ENCODE measurements at places on chromosomes 4 and X. TPM values are rescaled to one million over a fixed set of nuclear protein-coding genes. Genes with fewer than 3 reads are reported as not detected.

Gene MAGEA2B
- not detected for total RNA-seq

Gene FAM13A
- 5.4 TPM for total RNA-seq

Gene MAGEC1
- not detected for total RNA-seq

Gene GYPA
- not detected for total RNA-seq

Gene ASMT
- 0.28 TPM for total RNA-seq

Gene RPS6KA3
- 50.6 TPM for total RNA-seq

Gene CYLC1
- not detected for total RNA-seq

Gene CLTRN
- 1.2 TPM for total RNA-seq

Gene GRIA3
- not detected for total RNA-seq

Gene TMPRSS11A
- total RNA-seq, result not detected

Gene KCNIP4
- total RNA-seq, result not detected

Gene PDZD4
- 3.6 TPM for total RNA-seq

Gene USP17L29
- total RNA-seq, result not detected

Gene IQCM
- not detected for total RNA-seq

Gene NR0B1
- 20.9 TPM for total RNA-seq

Gene SSX4B
- total RNA-seq, result not detected

Gene CLIC2
- total RNA-seq, result 0.12 TPM

Gene AR
- total RNA-seq, result 3.1 TPM

Gene PDGFC
- total RNA-seq, result 2.6 TPM

Gene USP17L18
- not detected for total RNA-seq

Gene SUV39H1
- 20.7 TPM for total RNA-seq

Measured in A549 treated with CORT108297 at 1 μM for 4 hours (cell line).